SK-N-DZ (cell line): ENCODE measurements at places on chromosomes 1 and 21.

- no peak for DNase-seq
Measured at GRCh38 chr1:225655509-225656258, 2.8 kb upstream of the ENAH start.

- no peak for DNase-seq
Measured at GRCh38 chr1:205262731-205263171, 35.0 kb downstream of the TMCC2 start.

DNA sequence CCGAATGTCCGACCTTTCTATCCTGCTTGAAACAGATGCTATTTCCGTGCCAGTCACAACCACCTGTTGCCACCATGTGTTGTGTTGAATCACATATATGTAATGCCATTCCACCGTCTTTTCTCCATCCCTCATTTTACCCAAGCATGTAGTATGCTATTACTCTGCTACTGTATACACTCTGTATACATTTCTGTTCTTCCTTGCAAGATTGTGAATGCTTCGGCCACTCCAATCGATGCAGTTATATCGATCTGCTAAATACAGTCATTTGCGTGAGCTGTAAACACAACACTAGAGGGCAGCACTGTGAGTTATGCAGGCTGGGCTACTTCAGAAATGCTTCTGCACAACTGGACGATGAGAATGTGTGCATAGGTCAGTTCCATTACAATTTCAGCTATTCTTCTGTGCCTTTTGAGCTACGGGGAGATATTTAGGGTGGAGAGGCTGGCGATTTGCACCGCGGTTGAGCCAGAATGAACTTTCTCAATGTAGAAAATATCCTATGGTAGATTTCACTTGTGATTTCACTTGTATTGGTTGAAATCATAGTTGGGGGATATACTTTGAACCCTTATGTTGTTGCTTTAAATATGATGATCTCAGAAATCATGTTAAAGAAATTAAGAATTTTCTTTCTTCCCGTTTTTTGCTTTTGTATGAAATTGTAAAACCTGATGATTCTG is 289.8 kb downstream of the NTNG1 start:
- DNase-seq: peak; percentile 53

DNA sequence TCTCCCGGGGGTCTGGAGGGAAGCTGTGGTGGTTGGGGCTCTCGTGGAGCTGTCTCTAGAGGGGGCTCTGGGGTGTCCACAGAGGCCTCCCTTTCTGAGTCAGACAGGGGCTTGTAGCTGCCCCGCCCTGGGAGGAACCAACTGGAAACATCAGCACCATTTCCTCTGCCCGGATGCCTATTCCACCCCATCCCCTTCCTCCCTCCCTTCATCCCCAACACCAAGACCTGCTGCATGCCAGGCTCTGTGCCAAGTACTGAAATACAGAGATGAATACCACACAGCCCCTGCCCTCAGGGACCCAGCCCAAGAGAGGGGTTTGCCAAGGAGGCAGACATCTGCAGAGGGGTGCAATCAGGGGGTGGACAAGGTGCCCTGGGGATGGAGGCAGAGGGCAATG is 125.6 kb upstream of the ADAR start:
- no peak for DNase-seq

DNA sequence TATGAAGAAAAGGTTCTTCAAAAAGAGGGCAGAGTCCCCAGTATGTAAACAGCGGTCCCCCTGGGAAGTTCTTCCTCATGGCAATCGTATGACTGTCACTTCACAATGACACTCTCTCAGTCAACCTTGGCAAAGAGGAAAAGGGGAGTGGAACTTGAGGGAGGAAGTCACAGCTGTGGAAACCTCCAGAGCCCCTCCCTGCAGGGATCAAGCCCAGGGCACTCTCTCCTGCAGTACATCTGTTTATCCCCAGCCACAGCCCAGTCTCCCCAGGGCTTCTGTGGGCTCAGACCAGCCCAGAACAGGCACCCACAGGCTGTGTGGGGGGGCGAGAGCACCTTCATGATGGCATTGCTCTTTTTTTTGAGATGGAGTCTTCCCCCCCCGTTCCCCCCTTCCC is 2.0 kb downstream of the ATP13A2 start:
- no peak for DNase-seq

DNA sequence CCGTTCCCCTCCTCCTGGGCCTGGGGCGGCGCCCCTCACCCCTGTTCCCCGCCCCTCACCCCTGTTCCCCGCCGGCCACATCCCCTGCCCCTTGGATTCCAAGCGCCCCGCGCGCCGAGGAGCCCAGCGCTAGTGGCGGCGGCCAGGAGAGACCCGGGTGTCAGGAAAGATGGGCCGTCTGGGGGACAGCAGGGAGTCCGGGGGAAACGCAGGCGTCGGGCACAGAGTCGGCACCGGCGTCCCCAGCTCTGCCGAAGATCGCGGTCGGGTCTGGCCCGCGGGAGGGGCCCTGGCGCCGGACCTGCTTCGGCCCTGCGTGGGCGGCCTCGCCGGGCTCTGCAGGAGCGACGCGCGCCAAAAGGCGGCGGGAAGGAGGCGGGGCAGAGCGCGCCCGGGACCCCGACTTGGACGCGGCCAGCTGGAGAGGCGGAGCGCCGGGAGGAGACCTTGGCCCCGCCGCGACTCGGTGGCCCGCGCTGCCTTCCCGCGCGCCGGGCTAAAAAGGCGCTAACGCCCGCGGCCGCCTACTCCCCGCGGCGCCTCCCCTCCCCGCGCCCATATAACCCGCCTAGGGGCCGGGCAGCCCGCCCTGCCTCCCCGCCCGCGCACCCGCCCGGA is at the start of gene TP73:
Gene TP73 (plus strand): TSS at position 587 of the 618 bp plus-strand sequence. CDS start 29,850 bp downstream, outside the sequence.
- no peak for DNase-seq

- DNase-seq: no peak
Measured at GRCh38 chr1:44267438-44267837, 54.2 kb downstream of the DMAP1 start.
